ENCODE measurements at places on chromosomes 4 and X.

- DNase-seq = no peak
These were observed 62.3 kb upstream of the ADRA2C start for GRCh38 chr4:3703677-3704521.

DNA sequence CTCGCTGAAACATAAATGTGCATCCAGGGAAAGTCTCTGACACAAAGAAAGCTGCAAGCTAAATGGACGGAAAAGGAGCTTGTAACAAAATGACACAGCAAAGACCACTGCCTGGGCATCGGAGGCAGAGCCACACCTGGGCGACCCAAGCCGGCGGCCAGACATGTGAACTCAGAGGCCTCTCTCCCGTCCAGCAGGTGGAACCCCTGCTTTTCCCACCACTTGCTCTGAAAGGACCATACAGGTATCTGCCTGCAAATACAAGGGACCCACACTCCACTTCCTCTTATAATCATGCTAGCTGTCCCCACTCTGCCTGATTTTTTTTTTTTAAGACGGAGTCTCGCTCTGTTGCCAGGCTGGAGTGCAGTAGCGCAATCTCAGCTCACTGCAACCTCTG lies 12.0 kb downstream of the CPLX1 start:
- no peak for DNase-seq

- no peak for DNase-seq
These were observed 45.6 kb upstream of the CCSER1 start for GRCh38 chr4:90081432-90082144.

DNA sequence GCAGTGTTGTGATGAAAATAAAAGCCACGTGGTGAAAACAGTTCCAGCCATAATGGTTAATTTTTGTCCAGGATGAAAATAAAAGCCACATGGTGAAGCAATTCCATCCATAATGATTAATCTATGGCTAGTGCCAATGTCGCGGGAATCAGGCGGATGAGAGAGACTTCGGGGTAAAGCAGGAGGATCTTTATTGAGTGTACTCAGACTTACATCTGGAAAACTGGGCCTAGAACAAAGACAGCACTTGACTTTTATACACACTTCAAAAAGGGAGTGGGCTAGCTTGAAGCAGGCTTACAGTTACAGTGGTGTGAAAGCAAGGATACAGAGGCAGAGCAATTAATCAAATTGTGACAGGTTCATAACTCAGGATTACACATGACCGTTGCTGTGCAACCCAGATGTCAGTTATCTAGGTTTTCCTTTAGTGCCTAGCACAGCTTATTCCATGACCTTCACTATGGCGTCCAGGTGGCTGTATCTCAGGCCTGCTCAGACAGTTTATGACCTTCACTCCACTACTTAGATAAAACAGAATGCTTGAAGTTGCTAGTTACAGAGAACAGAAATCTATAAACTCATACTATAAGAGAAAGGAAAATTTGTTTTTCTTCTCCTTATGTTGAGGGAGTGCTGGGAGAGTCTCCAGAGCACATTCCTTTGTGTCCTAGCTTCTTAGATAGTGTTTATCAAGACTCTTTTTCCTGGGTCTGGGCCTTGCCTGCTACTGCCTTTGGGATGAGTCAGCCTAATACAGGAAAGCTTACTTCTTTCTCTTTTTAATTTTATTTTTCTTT lies 5.9 kb upstream of the PLA2G12A start:
- DNase-seq = no peak

DNA sequence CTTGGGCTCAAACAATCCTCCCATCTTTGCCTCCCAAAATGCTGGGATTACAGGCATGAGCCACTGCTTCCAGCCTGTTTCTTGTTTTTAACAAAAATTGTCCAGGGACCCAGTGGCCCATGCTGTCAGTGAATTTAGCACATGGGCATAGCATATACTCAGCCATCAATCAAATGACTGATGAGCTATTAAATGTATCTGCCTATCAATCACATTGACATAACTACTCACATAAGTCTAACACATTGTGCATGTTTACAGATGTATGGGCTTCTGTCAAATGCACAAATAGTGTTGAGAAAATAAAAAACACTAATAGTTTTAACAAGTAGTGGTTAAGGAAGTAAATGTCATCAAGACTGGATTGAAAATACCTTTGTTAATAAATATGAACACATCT lies 249.4 kb downstream of the COX18 start:
- DNase-seq = no peak

DNA sequence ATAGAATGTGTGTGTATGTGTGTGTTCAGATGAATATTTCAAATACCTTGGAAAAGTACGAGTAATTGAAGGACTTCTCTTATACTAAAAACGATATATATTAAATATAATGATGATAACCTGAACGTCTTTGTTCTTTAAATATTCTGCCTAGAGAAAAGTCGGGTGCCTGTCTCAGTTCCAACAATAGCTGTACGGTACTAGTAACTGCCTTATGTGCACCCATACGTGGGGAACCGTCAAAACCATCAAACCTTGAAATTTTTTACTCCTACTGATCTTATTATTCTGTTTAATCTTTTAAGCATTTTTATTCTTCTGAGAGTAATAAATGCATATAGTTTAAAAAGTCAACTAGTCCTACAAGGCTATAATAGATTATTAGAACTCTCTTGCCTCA lies 1045.7 kb downstream of the C4orf33 start:
- no peak for DNase-seq

GRCh38 chr4:82057990-82058544 lies 315.7 kb downstream of the HNRNPD start:
- DNase-seq = no peak

DNA sequence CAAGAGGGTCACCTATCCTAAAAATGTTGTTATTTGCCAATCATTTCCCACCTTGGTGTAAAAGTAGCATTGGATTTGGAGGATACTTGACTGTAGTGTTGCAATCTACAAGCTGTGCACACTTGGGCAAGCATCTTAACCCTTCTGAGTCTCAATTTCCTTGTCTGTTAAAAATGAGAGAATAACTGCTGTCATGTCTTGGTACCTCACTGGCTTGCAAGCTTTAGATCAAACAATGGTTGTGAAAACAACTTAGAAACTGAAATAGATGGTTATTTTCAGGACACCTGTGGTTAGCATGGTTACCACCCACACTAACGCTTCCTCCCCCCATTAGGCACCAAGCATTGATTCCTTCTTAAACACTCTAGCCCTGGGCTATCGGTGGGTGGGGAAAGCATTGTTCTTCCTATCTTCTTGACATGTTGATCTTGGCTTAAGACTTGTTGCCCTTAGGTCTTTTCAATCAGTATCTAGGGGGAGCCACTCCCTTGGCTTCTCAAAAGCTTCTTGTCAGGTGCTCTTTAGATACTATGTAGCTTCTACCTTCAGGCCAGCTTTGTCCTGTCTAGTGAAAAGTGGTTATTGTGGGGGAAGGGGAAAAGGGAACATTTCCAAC lies 10.6 kb upstream of the AMOT start:
- no peak for DNase-seq

DNA sequence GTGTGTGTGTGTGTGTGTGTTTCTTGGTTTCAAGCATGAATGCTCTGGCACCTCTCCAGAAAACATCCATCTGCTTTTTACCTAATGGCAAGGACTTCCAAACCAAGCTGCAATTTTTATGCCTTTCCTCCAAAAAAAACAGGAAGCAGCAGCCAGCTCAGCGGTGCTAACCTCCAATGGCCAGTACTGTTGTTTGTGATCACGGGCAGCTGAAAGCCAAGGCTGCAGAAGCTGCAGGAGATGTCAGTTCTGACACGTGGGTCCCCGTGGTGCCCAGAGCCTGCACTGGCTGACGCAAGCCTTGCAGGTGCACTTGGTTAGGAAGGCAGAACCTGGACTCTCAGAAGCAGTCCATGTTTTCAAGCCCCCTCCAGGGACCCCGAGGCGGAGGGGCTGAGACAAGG lies 313.6 kb upstream of the DDX53 start:
- DNase-seq = no peak
